ENCODE measurements at places on chromosomes 1 and 21.

DNA sequence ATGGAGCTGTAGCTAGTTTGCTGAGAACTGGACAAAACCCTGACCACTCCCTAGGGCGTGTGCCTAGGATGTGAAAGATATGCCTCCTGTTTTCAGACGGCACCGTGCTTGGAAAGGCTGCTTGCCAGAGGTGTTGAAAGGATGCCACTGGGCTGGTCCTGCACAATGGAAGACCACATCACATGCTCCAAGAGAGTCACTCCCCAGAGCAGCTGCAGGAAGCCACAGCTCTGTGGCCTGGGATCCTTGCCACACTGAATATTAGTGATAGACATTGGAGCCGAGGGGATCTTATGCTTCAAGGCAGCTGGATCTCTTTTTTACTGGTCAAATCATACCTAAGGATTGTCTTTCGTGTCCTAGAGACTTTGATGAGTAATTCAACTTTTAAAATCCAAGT lies 6.6 kb upstream of the APP start:
- no peak for DNase-seq

GRCh38 chr1:76830373-76830772 lies 36.9 kb upstream of the ST6GALNAC5 start:
- no peak for DNase-seq

DNA sequence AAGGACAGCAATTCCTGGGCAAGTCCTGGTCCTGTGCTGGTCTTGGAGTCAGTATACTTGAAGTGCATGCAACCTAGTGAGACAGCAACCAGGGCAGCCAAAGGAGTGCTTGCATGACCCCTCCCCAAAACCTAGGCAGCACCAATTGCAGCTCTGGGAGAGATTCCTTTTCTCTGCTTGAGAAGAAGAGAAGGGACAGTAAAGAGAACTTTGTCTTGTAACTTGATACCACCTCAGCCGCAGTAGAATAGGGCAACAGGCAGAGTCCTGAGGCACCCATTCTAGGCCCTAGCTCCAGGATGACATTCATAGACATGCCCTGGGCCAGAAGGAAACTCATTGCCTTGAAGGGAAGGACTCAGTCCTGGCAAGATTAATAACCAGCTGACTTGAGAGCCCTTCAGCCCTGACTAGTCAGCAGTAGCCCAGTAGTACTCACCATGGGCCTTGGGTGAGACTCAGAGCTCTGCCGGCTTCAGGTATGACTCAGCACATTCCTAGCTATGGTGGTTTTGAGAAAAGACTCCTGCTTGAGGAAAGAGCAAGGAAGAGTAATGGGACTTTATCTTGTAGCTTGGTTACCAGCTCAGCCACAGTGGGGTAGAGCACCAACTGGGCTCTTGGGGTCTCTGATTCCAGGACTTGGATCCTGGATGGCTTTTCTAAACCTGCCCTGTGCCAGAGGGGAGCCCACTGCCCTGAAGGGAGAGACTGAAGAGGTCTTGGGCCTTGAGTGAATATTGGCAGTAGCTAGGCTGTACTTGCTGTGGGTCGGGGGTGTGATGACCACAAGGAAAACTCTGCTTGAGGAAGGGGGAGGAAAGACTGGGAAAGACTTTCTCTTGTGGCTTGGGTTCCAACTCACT lies 51.7 kb upstream of the ACADM start:
- no peak for DNase-seq

GRCh38 chr1:90838720-90839119 lies 121.6 kb upstream of the BARHL2 start:
- DNase-seq = no peak

DNA sequence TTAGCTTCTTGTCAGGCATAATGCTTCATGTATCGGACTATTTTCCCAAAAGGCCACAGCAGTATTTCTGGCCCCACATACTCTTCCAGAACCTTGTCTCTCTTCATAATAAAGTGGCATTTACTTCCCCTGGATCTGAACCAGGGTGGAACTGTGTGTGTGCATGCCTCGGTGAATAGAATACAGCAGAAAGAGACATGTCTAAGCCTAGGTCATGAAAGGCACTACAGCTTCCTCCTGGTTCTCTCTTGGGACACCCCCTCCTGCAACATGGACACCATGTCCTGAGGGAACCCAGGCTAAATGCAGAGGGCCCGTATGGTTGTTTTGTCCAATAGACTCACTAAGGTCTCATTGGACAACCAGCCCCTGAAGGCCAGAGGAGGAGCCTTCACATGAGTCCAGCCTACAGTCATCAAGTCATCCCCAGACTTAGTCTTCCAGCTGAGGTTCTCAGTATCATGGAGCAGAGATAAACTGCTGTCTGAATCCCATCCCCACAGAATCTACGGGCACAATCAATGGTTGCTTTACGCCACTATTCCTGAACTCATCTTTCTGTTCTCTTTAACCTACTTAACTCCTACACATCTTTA lies 35.0 kb downstream of the USP24 start:
- no peak for DNase-seq

DNA sequence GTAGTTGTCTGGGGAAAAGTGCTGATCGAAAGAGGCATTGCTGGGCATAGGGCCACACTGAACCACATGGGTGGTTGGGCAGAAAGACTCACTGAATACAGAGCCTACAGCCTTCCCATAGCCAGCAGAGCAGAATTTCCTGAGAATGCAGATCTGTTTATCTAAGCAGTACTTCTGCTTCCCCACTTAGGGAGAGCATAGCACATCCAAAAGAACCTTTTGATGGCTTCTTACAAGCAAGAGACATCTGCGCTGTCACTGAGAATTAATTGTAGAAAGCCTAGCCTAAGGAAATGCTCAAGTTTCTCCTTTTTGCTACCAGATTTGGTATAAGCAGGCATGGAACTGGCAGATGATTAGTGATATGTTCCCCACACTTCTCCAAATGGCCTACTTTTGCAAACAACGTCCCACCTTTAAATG lies 13.0 kb upstream of the KLHDC8A start:
- no peak for DNase-seq

DNA sequence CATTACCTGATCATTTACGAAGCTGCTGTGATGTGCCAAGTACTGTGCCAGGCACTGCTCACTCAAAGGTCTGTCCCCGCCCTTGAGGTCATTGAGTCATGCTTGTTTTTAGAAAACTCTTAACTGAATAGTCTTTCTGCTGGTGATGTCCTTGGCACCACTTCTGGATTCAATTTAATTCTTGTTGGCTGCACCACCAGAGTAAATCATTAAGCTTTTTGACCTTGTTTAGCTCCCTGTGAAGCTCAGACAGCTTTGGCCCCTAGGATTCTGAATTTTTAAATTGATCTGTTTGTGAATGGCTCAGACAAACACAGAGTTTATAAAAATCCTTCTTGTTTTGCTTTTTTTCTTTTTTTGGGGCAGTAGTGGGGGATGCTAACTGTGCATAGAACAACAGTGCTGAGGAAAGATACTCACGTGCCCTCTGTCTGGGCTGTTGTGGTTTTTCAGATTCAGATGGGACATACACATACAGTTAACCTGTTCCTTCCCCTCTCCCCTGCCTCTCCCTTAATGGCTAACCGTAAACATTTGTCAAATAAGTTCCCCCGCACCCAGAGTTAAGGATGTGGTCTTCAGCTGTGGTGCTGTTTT lies 67.6 kb downstream of the MTR start:
- no peak for DNase-seq
